Hepatocyte (in vitro differentiated cells): ENCODE measurements at places on chromosomes 7 and 10. TPM values are rescaled to one million over a fixed set of nuclear protein-coding genes. Genes with fewer than 3 reads are reported as not detected.

DNA sequence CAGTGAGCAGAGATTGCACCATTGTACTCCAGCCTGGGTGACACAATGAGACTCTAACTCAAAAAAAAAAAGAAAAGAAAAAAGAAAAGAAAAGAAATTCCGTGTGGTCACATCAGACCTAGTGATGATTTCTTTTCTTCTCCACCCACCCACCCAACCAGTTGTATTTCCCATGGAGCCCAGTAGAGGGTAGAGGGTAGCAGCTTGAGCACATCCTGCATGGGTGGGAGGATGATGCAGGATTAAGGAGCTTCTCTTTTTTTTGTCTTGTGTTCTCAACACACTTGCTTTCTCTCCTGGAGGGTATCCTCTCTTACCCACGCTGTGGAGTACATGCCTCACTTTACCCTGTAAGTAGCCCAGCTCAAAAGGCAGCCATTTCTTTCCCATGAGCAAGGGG is 118.6 kb upstream of the CARD11 start:
- H3K27me3 ChIP-seq: no peaks in the 10 kb centered on the region
- H3K27ac ChIP-seq: no peak overlapping the region
- H3K4me3 ChIP-seq: no peak overlapping the region
- DNase-seq: no peak
- H3K36me3 ChIP-seq: no peaks in the 10 kb centered on the region

GRCh38 chr10:30413996-30414576 is 19.9 kb upstream of the MAP3K8 start:
- H3K36me3 ChIP-seq: no peaks in the 10 kb centered on the region
- no peaks in the 10 kb centered on the region for H3K27me3 ChIP-seq
- peaks cover under 1% of the 10 kb centered on the region for H3K4me1 ChIP-seq
- H3K27ac ChIP-seq: no peak overlapping the region

GRCh38 chr7:15685358-15686294 is 857 bp downstream of the MEOX2 start:
- peak; percentile 18 for DNase-seq
- H3K4me3 ChIP-seq: no peak overlapping the region
- H3K36me3 ChIP-seq: no peaks in the 10 kb centered on the region
- peaks cover 81% of the 10 kb centered on the region for H3K27me3 ChIP-seq
- H3K4me1 ChIP-seq: peaks cover 4% of the 10 kb centered on the region
- no peak overlapping the region for H3K27ac ChIP-seq

- H3K27ac ChIP-seq: no peak overlapping the region
- no peaks in the 10 kb centered on the region for H3K4me1 ChIP-seq
- H3K27me3 ChIP-seq: no peaks in the 10 kb centered on the region
- no peak overlapping the region for H3K4me3 ChIP-seq
- no peaks in the 10 kb centered on the region for H3K36me3 ChIP-seq
Observed at GRCh38 chr10:11104772-11105675, 87.4 kb downstream of the CELF2 start.

ANXA8 gene
- 213 and 296 TPM in 2 replicates for polyA plus RNA-seq

SLC16A9 gene
- 1.7 and 2.0 TPM in 2 replicates for polyA plus RNA-seq
